ENCODE measurements at places on chromosomes 2 and 18. TPM values are rescaled to one million over a fixed set of nuclear protein-coding genes. Genes with fewer than 3 reads are reported as not detected.

DNA sequence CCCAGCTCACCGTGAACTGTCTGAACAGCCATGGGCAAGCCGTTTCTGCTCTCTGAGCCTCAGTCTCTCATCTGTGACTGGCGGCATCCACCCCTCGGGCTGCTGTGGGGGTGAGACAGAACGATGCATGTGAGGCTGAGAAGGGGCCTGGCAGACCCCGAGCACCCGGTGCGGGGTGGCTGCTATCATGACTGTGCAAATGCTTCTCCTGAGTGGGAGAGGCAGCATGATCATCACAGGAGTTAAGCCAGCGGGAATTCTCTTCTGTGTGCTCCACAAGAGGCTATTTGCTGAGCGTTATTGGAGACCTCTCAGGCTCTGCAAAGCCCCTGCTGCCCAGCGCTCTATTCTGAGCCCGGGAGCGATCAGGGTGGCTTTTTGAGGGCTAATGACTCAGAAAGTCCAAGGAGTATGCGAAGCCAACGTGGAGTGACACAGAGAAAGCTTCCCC lies 45.8 kb upstream of the ID2 start:
- no peaks in the 10 kb centered on the region for H3K36me3 ChIP-seq
- no peak for DNase-seq
- no peaks in the 10 kb centered on the region for H3K4me1 ChIP-seq
- H3K27me3 ChIP-seq, result peaks cover 21% of the 10 kb centered on the region

DNA sequence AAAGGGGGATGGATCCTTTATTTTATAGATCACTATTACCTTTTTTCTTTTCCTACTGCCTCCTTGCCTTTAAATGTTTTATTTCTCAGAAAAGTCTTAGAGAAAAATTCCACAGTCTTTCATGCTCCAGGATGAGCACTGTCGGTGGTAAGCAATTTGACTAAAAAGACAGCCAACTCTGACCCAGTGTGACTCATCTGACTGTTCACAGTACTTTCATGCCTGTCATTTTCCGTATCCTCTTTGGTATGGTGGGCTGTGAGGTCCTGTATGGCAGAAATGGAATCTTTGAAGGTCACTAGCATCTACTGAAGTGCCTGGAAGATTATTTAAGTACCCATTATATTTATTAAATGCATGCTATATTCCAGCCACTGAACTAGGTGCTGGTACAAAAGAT lies 2.1 kb upstream of the RFTN2 start:
- peaks cover 15% of the 10 kb centered on the region for H3K27me3 ChIP-seq
- no peak overlapping the region for H3K4me3 ChIP-seq
- DNase-seq, result no peak
- H3K36me3 ChIP-seq, result no peaks in the 10 kb centered on the region
- no peak overlapping the region for H3K27ac ChIP-seq
- H3K4me1 ChIP-seq, result no peaks in the 10 kb centered on the region

DNA sequence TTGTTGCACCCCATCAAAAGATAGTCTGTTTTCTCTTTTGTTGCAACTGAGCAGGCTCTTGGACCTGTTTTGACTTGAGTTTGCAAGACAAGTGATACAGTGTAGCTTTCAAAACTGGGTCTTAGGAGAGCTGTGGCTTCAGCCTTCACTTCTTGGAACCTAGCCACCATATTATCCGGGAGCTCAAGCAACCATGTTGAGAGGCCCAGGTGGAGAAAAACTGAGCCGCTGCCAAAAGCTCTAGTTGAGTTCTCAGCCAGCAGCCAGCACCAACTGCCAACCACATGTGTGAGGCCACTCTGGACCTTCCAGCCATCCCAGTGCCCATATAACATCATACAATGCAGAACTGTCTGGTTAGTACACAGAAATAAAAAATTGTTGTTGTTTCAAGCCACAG lies 5.4 kb downstream of the CACNB4 start:
- peaks cover 48% of the 10 kb centered on the region for H3K27me3 ChIP-seq
- no peaks in the 10 kb centered on the region for H3K36me3 ChIP-seq
- H3K4me1 ChIP-seq, result peaks cover 11% of the 10 kb centered on the region
- no peak overlapping the region for H3K27ac ChIP-seq
- no peak for DNase-seq

DNA sequence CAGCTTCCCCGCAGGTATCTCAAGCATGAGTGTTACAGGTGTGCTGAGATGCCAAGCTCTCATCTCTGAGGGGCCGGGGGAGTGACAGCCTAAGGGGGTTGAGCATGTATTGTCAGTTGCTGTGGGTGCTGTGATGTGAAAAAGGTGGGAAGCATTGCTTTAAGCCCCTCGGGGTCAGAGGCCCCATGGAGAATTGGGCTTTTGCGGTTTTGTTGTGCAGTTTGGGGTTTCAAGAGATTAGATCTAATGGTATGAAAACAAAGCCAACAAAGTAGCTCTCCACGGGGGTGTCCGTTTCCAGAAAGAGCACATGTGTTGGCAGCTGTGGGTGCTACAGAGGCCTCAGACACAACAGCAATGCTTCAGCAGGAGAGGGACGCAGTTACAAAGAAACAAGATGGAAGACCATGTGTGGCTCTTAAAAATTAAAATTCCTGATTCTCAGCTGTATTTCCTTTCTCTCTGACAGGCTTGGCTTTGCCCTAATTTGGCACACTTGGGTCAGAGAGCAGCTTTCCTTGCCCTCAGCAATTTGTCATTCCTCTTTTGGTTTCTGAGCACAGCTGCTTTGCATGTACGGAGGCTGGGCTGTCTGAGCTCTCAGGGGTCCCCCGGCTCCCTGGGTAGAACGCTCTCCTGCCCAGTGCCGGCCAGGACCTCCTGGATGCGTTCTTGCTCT lies 69.9 kb downstream of the TMEM247 start:
- no peaks in the 10 kb centered on the region for H3K36me3 ChIP-seq
- no peak for DNase-seq
- H3K27me3 ChIP-seq, result no peaks in the 10 kb centered on the region
- H3K27ac ChIP-seq, result no peak overlapping the region

DNA sequence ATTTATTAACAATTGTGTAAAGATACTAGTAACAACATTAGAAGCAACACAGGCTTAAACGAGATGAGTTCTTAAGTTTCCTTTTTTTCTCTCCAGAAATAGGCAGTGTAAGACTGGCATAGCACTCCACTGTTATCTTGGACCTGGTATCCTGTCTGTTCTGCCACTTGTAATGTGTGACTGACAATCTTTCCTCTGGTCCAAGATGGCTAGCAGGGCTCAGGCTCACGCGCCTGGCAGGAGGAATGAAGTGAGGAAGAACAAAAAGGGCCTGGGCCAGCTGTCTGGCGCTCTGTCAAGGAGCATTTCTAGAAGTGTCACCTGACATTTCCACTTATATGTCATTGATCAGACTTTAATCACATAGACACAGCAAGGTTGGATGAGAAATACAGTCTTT lies 31.6 kb upstream of the CCDC195 start:
- no peak overlapping the region for H3K27ac ChIP-seq
- peaks cover 8% of the 10 kb centered on the region for H3K27me3 ChIP-seq
- no peak for DNase-seq
- H3K4me1 ChIP-seq, result no peaks in the 10 kb centered on the region
- no peak overlapping the region for H3K4me3 ChIP-seq

DNA sequence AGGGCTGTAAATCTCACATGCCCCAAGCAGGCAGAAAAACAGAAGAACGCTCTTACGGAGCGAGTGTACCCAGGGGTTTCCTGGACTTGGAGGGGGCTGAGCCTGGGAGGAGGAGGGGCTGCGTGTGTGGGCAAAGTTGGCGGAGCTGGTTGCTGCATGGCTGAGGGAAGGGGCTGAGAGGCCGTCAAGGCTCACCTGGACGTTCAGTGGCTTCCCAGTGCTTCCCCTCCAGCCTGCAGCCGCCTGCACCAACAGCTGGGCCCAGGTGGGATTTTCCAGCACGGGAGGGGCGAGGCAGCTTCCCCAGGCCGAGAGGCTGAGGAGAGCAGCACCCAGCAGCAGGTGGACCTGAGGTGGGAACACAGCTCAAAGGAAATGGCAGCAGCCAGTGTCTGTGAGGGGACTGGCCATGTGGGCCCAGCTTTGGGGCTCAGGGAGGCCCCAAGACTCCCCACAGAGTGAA lies 70.6 kb upstream of the CTDP1 start:
- H3K27ac ChIP-seq, result no peak overlapping the region
- DNase-seq, result no peak
- H3K4me1 ChIP-seq, result no peaks in the 10 kb centered on the region
- no peaks in the 10 kb centered on the region for H3K36me3 ChIP-seq
- no peaks in the 10 kb centered on the region for H3K27me3 ChIP-seq
- H3K4me3 ChIP-seq, result no peak overlapping the region

Gene TLX2
- 1.2 TPM for total RNA-seq

DNA sequence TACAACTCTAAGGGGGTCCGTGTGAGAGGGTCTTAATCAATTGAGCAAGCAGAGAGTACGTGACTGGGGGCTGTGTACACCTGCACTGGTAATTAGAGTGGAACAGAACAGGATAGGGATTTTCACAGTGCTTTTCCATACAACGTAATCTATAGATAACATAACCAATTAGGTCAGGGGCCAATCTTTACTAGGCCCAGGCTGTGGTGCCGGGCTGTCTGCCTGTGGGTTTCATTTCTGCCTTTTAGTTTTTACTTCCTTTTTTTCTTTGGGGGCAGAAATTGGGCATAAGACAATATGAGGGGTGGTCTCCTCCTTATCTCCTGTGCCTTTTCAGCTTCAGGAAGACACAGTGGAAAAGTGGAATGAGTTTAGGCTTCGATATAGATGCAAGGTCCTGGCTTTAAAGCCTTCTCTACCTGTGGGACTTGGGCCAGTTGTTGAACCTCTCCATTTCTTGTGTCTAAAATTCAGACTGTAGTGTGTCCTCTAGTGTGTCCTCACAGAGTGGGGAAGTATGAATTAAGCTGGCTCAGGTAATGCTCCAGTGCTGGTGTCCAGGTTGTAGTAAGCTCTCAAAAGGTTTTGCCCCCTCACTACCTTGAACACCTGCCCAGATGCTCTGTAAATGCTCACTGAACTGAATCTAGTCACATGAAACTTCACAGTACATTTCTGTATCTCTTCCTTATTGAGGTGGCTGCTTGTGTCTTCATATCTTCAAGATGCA lies 422.8 kb downstream of the SETBP1 start:
- no peak for DNase-seq
- no peaks in the 10 kb centered on the region for H3K36me3 ChIP-seq
- no peaks in the 10 kb centered on the region for H3K4me1 ChIP-seq
- H3K4me3 ChIP-seq, result no peak overlapping the region
- H3K27ac ChIP-seq, result no peak overlapping the region

DNA sequence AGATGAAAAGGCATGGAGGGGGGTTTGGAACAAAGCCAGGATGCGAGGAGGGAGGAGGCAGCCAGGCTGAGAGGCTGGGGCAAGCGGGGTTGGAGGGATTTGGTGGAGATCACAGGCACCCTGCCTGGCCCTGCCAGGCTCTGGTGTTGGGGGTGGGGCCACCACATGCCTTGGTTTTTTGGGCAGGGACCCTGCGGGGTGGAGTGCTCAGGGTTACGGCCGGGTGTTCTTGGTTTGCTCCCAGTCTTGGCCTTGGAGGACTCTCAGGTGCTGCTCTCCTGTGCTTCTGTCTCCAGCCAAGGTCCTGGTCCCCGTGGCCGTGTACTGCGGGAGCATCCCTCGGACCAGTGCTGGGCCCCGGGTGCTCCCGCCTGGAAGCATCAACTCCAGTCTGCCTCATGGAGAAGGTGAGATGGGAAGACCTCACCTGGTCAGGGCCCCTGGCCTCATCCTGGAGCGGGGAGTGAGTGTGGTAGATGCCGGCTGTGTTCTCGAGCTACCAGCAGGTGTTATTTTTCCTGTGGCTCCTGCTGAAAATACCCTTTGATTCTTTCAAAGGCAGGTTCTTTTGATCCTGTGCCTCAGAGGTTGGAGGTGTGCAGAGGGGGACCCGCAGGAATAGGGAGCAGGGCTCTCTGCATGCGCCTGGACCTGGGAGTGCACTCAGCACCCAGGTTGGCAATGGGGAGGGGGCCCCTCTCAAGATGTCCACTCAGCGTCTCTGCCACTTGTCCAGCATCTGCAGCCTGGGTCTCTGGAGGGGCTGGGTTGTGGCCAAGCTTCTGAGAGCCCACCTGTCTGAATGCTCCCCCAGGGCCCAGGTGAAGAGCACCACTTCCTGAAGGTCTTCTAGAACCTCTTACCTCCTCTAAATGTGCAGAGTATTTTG lies 17.0 kb downstream of the TOGARAM2 start:
- H3K27me3 ChIP-seq, result no peaks in the 10 kb centered on the region
- H3K27ac ChIP-seq, result no peak overlapping the region
- peaks cover 17% of the 10 kb centered on the region for H3K4me1 ChIP-seq
- no peak for DNase-seq

GRCh38 chr2:163044114-163044513 lies 205.5 kb upstream of the KCNH7 start:
- no peak for DNase-seq
- H3K27ac ChIP-seq, result no peak overlapping the region
- H3K36me3 ChIP-seq, result no peaks in the 10 kb centered on the region
- H3K4me1 ChIP-seq, result no peaks in the 10 kb centered on the region

GRCh38 chr2:173136599-173136998 lies 61.0 kb downstream of the MAP3K20 start:
- peaks cover 63% of the 10 kb centered on the region for H3K4me1 ChIP-seq
- H3K4me3 ChIP-seq, result no peak overlapping the region
- peaks cover 14% of the 10 kb centered on the region for H3K27me3 ChIP-seq
- no peak for DNase-seq
- H3K36me3 ChIP-seq, result peaks cover 18% of the 10 kb centered on the region

Gene WNT10A
- total RNA-seq, result 0.18 TPM

DNA sequence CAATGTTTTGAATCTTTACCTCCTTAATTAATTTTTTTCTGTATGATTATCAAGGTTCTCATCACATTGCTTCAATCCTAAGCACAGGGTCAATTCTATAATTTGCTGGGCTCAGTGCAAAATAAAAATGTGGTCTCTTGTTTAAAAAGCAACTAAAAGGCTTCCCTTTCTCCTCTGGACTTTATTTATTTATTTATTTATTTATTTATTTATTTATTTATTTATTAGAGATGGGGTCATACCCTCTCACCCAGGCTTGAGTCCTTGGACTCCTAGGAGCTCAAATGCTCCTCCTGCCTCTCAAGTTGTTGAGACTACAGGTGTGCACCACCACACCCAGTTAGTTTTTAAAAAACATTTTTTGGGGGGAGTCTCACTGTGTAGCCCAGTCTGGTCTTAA lies 710.1 kb upstream of the REG3G start:
- H3K27ac ChIP-seq, result no peak overlapping the region
- H3K36me3 ChIP-seq, result no peaks in the 10 kb centered on the region
- no peaks in the 10 kb centered on the region for H3K4me1 ChIP-seq
- H3K4me3 ChIP-seq, result no peak overlapping the region

Gene NOP58
- total RNA-seq, result 241 TPM
